ENCODE measurements at places on chromosomes 12 and 14.

DNA sequence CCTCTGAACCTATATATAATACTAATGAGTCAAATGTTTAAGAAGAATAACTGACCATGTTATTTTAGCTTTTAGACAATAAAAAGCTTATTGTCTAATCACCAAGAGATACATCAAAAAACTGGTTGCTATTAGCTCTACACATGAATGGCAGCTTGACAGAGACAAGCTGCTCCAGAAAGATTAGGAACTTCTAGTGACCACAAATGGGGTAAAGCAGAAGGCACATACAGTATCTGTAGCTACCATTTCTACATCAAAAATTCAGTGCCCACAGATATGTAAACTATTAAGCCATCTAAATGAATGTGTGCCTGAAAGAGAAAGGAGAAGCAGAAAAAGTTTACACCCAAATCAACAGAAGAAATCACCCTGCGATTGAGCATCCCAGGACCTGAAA is 2.4 kb downstream of the AREL1 start:
- DNase-seq = no peak

DNA sequence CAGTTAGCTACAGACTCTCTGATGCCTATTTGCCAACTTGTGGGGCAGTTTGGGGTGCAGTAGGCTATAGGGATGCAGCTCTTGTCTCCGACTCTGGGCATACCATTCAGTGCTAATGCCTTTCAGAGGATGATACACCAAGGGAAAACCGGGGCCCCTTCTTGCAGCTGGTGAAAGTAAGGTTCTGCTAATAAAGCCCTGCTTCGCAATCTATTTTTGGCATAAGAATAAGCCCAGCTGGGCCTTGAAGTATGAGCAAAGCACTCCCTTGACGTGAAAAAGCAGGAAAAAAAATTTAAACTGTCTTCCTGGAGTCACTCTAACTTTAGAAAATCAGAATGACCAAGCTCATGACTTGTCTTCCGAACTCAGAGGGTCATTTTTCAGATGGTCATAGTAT is 124.1 kb upstream of the RBM19 start:
- DNase-seq = no peak

- no peak for DNase-seq
Observed at GRCh38 chr14:20486684-20487395, 17.6 kb downstream of the PNP start.

GRCh38 chr12:127311720-127312364 is 955.1 kb upstream of the TMEM132C start:
- DNase-seq = no peak

- no peak for DNase-seq
Observed at GRCh38 chr12:122975790-122976647, 975 bp downstream of the OGFOD2 start.

GRCh38 chr14:99769123-99769522 is 24.1 kb upstream of the EML1 start:
- no peak for DNase-seq

GRCh38 chr12:121154793-121155375 is 22.2 kb downstream of the P2RX7 start:
- no peak for DNase-seq

GRCh38 chr12:117069926-117070900 is 29.0 kb downstream of the TESC start:
- no peak for DNase-seq

GRCh38 chr12:113604666-113605065 is 133.0 kb upstream of the LHX5 start:
- DNase-seq = no peak

- no peak for DNase-seq
Observed at GRCh38 chr12:92786045-92786444, 83.3 kb downstream of the PLEKHG7 start.

GRCh38 chr14:100549834-100550625 is 37.2 kb downstream of the BEGAIN start:
- DNase-seq = no peak

DNA sequence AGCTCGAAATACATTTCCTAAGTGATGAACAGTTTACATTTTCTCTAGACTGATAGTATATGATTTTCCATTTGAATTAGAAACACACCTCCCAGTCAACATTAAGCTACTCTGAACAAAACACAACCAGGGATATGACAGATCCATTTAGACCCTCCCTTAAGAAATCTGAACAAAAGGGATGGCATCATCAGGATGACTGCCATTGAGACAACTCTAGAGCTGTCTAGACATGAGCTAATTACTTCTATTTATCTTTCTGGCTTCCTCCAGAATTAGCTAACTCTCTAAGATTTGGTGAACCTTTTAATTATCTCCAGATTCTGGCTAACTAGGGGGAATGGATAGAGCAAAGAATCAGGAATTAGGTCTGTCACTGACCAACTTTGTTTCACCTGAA is 92.9 kb upstream of the IGF1 start:
- no peak for DNase-seq

DNA sequence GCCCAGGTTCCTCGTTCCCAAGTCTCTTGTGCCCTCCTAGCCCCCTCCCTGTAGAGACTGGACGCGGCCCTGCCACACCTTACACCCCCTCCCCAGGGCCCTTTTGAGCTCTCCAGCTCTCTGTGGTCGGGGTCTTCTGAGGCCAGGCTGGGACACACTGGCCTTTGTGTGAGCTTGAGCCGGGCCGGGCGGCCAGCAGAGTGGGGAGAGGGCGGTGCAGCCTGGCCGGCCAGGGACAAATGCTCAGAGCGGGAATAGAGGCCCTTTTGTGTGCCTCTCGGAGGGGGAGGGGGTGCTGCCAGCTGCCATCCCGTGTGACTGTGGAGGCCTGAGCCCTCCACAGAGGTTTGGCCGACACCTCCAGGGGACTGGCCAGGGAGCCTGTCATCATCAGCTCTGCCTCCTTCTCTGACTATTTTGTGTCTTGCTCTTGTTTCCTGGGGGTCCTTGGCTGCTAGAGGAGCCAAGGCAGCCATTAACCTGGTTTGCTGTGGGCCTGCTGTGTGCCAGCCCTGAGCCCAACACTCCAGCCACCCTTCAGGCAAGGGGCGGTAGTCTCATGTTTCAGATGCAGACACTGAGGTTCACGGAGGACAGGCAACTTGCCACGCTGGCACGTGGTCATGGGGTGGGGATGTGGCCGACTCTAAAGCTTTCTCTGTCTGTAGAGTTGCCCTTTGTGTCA is 13.6 kb downstream of the FAM222A start:
- DNase-seq = no peak

GRCh38 chr14:92704036-92704804 is 44.2 kb downstream of the LGMN start:
- no peak for DNase-seq

- DNase-seq = no peak
Observed at GRCh38 chr12:121799156-121799841, 4.5 kb upstream of the SETD1B start.

- DNase-seq = no peak
Observed at GRCh38 chr12:38983117-38983571, 77.8 kb upstream of the CPNE8 start.

DNA sequence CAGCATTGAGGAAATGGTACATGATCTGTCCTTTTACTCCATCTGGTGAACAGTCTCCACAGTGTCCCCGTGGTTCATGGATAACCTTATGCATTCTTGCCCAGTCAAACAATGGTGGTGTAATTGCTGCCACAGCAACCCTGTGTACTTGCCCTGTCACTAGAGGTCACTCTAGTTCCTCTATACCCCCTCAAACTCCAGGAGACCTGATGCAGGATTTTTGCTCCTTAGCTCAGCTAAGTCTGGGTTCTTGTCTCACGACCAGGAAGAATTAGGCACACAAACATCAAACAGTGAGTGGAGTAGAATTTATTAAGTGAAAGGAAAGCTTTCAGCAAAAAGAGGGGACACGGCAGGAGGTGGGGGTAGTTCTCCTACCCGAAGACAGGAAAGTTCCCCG is 24.7 kb upstream of the EEA1 start:
- DNase-seq = no peak

GRCh38 chr14:100203962-100204834 is 34.7 kb upstream of the YY1 start:
- DNase-seq = no peak

- DNase-seq = no peak
Observed at GRCh38 chr14:50932592-50933495, 11.4 kb downstream of the PYGL start.

DNA sequence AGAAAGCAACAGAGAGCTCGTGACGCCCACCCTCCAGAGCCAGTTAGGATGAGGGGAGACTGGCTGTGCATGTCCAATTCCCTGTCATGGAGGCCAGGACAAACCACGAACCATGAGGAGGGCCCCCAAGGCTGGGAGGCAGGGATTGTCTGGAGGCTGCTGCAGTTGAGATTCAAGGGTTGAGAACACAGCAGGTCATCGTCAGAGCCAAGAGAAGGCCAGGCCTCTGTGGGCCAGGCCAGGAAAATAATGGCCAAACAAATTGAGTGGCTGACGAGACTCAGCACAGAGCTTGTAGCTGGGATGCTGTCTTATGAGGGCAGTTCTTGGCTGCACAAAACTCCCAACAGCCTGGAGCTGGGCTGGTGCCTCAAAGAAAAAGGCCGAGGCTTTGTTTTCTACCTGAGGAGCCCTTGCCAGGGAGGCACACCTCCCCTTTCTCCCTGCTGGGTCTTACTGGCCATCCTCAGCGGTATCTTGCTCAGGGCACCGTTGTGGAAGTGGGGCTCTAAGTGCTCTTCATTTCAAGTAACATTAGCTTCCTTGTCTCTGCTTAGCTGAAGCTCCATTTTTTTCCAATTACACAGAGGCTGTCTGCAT is 665.9 kb downstream of the BCL11B start:
- no peak for DNase-seq

DNA sequence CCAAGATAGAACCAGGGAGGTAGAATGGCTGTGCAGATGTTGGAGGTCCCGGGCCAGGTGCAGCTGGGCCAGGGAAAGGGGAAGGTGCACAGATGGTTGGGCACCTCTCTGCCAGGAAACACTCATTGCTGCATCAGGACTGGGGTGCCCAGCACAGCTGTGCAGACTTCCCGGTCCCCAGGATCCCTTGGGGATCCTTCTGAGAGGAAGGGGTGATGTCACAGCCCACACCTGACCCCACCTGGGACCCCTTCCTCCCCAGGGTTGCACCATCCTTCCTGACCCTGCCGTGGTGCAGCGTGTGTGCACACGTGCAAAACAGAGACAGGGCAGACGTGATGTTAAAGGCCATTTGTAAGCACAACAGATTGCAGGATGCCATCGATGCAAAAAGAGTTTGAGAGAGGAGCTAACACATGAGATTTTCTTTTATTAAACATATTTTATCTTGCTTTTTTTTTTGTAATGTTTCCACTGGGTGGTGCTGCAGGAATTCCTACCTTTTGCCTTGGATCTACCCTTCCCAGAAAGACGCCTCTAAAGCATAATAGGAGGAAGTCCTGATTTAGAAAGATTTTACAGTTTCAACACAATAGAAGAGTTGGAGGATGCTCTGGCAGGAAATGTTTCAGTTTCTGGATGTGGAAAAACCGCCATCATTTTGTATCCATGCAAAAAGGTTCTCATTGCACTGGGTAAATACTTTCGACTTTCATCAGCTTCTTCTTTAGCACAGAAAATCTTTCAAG is 14.8 kb downstream of the ELK3 start:
- DNase-seq = no peak

DNA sequence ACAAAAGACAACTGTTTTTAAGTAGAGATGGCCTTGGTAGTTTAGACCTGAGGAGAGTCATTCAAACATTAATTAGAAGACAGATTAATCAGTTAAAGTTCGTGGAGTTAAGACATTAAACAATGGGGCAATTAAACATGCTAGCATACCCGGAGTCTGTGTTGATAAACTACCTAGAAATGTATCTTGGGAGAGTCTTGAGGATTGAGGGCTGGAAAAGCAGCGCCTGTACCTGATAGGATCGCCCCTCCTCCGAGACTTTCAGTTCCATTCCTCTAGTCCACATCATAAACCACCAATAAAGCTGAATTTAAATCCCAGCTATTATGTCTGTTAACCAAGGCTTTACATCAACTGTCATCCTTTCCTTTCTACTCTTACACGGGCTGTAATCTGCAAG is 1.0 kb upstream of the KRAS start:
- DNase-seq = no peak

DNA sequence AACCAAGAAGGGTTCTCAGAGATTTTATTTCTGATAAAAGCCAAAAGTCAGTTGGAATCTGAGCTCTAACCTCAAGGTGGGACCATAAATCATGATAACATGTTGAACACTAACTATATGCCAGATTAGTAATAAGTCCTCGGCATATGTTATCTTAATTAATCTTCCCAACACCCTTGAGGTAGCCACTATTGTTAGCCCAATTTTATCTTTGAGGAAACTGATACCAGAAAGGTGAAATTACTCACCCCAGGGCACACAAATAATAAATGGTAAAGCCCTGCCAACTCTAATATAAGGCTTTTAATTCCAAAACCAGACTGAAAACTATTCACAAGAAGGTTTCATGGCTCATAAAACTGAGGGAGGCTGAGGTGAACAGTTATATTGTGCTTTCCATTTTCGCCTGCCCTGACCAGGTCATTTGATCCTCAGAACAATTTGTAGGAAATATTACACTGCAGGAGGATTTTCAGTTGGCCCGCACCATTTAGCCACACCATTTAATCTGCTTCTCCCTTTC is 16.1 kb upstream of the NUAK1 start:
- DNase-seq = no peak

- DNase-seq = no peak
Observed at GRCh38 chr14:75268633-75269550, 9.7 kb upstream of the FOS start.

DNA sequence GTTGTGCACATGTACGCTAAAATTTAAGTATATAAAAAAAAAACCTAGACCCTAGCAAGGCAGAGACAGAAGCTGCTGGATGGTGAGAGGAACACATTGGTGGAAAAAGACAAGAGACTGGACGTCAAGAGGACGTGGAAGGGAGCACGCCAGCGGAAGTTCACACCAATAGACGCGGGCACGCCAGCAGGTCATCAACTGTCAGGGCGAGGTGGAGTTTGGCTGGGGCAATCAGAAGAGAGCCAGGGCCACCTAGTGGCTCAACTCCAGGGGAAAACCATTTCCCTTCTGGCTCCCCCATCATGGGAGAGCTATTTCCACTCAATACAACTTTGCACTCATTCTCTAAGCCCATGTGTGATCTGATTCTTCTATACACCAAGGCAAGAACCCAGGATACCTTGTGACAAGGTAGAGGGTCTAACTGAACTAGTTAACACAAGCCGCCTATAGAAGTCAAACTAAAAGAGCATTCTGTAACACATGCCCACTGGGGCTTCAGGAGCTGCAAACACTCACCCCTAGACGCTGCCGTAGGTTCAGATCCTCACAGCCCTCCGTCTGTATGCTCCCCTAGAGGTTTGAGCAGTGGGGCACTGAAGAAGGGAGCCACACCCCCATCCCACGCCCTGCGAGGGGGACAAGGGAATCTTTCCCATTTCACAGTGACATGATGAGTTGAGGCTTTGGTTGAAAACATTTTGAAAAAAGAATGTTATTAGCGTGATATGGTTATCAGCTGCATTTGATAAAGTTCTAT is 702.7 kb downstream of the TMTC2 start:
- DNase-seq = no peak

- no peak for DNase-seq
Observed at GRCh38 chr14:76235628-76236027, 83.9 kb downstream of the GPATCH2L start.

All from T-helper 9 cell (primary cell).